ENCODE measurements at places on chromosomes 16 and 17.

GRCh38 chr17:50452630-50453300 lies 15.9 kb downstream of the CHAD start:
- DNase-seq, result no peak

GRCh38 chr16:1036166-1036565 lies 36.4 kb upstream of the SSTR5 start:
- no peak for DNase-seq

- DNase-seq, result no peak
These were observed 7.1 kb downstream of the ENGASE start for GRCh38 chr17:79081571-79082276.

- DNase-seq, result peak; percentile 51
These were observed 725 bp upstream of the SPHK1 start for GRCh38 chr17:76383546-76384221.

DNA sequence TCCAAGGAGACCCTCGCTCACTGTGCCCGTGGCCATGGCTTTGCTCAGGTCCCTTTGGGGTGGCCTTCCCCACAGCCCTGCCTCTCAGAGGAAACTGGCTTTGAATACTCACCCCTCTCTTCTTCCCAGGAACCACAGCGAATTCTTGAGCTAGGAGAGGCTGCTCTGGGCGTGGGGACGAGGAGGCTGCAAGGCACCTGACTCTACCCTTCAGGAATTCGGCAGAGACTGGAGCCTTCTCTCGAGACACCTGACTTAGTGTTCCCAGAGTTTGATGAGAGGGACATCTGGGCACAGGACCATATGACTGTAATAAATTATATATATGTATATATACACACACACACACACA lies 6.2 kb downstream of the LLGL2 start:
- no peak for DNase-seq

DNA sequence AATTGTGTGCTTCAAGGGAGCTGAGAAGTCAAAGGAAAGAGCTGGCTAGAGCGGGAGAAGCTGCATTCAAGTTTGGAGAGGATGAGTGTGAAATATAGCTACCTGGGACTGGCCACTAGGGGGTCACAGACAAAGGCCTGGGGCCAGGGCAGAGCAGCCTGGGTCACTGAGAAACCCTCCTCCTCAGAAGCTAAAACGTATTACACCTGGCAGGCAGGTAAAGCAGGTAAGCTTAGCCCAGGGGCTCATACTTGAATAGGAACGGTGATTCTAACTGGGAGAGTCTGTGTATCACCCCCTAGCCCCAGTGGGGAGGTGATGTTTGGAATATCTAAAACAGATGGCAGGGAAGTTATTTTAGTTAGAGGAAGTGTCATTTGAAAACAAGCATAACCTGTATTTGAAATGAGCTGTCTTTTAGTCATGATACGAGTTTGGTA lies 6.8 kb downstream of the KRT37 start:
- no peak for DNase-seq

- peak; percentile 77 for DNase-seq
These were observed 15.6 kb upstream of the ZFPM1 start for GRCh38 chr16:88437367-88437964.

DNA sequence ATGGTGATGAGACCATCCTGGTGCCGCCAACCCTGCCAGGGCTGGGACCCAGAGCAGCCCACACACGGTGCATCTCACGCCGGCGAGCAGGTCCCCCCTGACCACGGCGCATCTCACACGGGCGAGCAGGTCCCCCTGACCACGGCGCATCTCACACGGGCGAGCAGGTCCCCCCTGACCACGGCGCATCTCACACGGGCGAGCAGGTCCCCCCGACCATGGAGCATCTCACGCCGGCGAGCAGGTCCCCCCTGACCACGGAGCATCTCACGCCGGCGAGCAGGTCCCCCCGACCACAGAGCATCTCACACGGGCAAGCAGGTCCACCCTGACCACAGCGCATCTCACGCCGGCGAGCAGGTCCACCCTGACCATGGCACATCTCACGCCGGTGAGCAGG lies 59.2 kb downstream of the MRM3 start:
- no peak for DNase-seq

- DNase-seq, result peak; percentile 56
These were observed 218.2 kb upstream of the CHMP6 start for GRCh38 chr17:80773243-80773991.

- no peak for DNase-seq
These were observed 55.2 kb downstream of the PRMT7 start for GRCh38 chr16:68366062-68366461.

GRCh38 chr16:71807905-71808592 lies 585 bp downstream of the AP1G1 start:
- no peak for DNase-seq

GRCh38 chr17:47131761-47132160 lies 57.3 kb downstream of the CDC27 start:
- DNase-seq, result no peak

GRCh38 chr17:5580367-5580766 lies 3.9 kb downstream of the NLRP1 start:
- DNase-seq, result no peak

GRCh38 chr17:58066401-58066800 lies 16.8 kb upstream of the DYNLL2 start:
- DNase-seq, result no peak

DNA sequence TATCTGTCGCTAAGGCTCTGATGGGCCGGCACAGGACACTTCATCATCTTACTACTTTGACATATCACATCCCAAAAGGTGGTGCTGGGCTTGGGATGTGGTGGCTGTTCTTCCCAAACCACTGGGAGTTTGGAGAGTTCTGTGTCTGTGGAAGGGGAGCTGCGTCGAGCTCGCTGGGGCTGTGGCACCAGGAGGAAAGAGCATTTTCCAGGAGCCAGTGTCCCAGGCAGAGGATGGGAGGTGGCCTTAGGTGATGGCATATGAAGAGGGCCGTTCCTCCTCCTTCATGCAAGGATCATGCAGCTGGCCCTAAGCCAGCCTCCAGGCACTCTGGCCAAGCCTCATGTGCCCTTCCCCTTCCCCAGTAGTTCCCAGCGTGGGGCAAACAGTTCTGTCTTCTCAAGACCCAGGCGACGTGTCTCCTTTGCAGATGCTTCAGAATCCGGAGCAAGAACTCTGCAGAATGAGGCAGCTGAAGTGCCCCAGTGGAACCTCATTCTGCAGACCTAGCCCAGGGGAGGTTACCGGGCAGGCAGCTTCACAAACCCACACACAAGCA lies 89.4 kb upstream of the TNRC6C start:
- DNase-seq, result no peak

- no peak for DNase-seq
These were observed 1.1 kb upstream of the FASN start for GRCh38 chr17:82098939-82099763.

- DNase-seq, result no peak
These were observed 3.2 kb downstream of the CRISPLD2 start for GRCh38 chr16:84822990-84823389.

All from CD8-positive, alpha-beta T cell (primary cell).